ENCODE measurements at places on chromosomes 4 and X. TPM values are rescaled to one million over a fixed set of nuclear protein-coding genes. Genes with fewer than 3 reads are reported as not detected.

Gene ARHGAP36
- total RNA-seq = not detected

Gene TREX2
- total RNA-seq = 1.1 TPM

Gene NPY2R
- total RNA-seq = not detected

Gene BST1
- 0.12 TPM for total RNA-seq

Gene HERC6
- 5.3 TPM for total RNA-seq

Gene ANAPC10
- total RNA-seq = 26.7 TPM

Gene CT45A10
- total RNA-seq = not detected

Gene ANOS1
- total RNA-seq = not detected

Gene PAGE1
- total RNA-seq = not detected

Gene TSPAN6
- not detected for total RNA-seq

GRCh38 chr4:7213807-7214206, 21.5 kb downstream of the SORCS2 start:
- DNase-seq = no peak

- DNase-seq = no peak
Measured at GRCh38 chr4:111930659-111931058, 214.6 kb upstream of the FAM241A start.

DNA sequence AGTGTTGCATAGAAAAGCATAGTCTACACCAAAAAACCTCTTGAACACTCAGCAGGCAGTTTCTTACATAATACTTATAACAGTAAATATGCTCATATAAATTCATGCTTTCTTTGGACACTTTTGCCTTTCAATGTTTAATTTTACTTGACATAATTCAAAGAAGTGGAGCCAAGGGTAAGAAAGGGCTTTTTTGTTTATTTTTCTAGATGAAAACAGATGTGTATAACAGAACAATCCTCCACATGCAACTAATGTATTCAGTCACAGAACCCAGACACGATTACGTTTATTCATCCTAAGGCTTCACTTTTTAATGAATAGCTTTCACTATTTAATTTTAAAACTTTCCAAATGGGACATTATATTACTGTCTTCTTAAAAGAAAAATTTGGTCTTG, 58.0 kb upstream of the PTPN13 start:
- no peak for DNase-seq

- no peak for DNase-seq
Measured at GRCh38 chr4:150682126-150682525, 100.2 kb downstream of the MAB21L2 start.

- DNase-seq = no peak
Measured at GRCh38 chr4:25549413-25549812, 106.2 kb upstream of the SLC34A2 start.

- DNase-seq = no peak
Measured at GRCh38 chr4:73664470-73664869, 44.2 kb upstream of the RASSF6 start.

GRCh38 chrX:136493011-136493410, 4.4 kb upstream of the HTATSF1 start:
- DNase-seq = no peak

- no peak for DNase-seq
Measured at GRCh38 chrX:124383354-124383753, 37.0 kb downstream of the SH2D1A start.

DNA sequence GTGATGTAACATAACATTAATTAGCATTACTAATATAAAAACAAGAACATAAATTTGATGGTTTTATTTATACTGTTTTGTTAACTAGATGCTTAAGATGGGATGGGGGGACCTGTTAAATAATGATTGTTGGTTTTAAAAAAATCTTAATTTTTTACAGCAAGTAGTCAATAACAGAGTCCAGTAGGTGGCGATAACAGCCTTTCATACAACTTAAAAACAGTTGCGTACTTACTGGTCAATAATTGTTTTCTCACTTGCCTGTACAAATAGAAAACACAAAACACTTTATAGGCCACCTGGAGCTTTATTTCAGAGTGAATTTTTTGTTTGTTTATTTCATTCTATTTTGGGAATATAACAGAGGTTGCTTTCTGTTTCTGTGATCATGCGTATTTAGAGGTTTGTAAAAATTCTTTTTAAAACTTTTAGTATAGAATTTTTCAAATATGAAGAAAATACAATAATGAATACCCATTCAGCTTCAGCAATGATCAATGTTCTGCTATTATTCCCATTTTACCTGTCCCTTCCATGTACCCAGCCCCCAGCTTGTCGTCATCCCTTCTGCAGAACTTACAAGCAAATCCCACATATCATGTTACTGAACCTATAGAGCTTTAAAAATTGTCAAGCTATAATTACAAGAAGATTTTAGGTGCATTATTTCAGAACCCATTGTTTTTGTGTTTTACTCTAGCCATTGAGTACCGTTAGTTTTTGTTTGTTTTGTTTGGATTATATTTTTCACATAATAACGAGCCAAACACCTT, 97.1 kb downstream of the MRPL1 start:
- DNase-seq = peak; percentile 61

DNA sequence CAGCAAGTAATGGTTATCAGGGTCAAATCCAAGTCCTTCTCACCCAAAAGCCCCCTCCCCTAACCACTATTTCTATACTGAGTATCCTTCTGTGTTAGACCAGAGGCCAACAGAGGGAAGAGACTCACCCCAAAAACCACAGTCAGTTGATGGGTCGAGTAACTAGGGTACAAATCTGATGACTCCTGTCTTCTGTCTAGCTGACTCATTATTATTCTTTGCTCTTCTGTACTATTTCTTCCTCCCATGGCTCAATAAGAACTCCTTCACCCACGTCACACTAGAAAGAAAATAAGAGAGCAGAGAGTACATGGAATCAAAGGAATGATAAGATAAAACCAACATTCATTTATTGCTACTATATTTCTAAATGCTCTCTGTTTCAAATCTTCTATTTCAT, 2.0 kb downstream of the RAB40A start:
- DNase-seq = no peak

DNA sequence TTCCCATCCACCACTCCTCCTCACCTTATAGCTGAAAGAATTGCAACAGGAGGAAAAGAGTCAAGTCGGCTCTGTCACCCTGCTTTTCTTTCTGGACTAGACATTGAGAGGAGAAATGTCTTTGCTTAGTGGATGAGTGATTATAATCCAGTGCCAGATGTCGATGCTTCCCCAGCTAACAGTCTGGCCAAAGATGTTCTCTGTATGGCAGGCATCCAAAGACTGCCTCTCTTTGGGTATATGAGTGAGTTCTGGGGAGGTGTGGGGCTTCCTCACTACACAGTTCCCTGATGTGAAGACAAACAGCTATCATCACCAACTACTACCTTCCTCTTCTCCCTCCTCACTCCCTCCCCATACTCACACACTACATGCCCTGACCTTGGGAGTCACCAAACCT, 90.9 kb downstream of the COMMD8 start:
- DNase-seq = no peak

DNA sequence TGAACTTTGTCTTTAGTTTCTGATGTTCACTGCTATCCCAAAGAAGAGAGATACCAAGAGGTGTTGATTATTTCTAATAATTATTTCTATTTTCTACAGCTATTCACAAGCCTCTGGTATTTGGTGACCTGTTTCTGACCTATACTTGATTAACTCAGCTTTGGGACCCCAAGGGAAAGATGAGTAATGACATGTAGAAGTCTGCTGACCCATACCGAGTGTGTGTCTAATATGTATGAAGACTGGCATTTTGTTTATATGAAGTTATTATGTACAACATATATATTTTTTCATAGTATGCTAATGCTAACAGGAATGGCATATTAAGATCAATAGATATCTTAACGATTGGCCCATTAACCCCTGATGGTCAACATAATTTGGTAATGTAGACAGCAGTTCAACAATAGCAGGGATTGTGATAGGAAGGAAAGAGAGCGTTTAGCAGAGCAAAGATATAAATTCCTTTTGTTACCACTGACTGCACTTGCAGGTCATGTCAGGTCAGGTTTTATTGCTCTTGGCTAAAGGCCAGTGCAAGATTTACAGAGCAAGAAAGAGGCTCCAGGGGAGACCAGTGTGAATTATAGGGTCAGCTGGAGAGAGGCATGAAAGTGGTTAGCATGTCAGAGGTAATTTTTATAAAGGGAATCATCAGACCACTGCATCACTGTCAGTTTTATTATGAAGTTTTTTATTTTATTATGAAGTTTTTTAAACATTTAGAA, 94.7 kb upstream of the DIPK2B start:
- no peak for DNase-seq

DNA sequence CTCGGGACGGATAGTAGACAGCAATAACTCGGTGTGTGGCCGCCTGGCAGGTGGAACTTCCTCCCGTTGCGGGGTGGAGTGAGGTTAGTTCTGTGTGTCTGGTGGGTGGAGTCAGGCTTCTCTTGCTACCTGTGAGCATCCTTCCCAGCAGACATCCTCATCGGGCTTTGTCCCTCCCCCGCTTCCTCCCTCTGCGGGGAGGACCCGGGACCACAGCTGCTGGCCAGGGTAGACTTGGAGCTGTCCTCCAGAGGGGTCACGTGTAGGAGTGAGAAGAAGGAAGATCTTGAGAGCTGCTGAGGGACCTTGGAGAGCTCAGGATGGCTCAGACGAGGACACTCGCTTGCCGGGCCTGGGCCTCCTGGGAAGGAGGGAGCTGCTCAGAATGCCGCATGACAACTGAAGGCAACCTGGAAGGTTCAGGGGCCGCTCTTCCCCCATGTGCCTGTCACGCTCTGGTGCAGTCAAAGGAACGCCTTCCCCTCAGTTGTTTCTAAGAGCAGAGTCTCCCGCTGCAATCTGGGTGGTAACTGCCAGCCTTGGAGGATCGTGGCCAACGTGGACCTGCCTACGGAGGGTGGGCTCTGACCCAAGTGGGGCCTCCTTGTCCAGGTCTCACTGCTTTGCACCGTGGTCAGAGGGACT, 5.7 kb upstream of the MSANTD1 start:
- DNase-seq = peak; percentile 73

- DNase-seq = peak; percentile 29
Measured at GRCh38 chr4:185592845-185593488, 57.7 kb upstream of the PDLIM3 start.

DNA sequence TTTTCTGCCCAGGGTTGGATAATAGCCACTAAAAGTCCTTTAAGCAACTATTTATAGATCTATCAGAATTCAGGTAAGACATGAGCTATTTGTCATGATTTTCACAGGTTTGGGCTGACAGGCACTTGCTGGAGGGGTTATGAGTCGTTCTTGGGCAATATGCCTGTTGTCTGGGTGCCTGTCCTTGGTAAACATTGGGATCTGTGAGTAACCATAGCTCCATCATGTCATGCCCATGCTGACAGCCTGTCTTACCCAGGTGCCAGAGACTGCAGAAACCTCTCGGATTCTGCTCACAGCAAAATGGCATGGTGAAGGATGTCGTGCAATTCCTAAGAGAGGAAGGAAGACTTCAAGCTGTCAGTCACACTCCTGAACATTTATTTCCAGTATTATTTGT, 116.0 kb upstream of the PUDP start:
- no peak for DNase-seq

- DNase-seq = no peak
Measured at GRCh38 chr4:165288639-165289422, 38.6 kb upstream of the MSMO1 start.

DNA sequence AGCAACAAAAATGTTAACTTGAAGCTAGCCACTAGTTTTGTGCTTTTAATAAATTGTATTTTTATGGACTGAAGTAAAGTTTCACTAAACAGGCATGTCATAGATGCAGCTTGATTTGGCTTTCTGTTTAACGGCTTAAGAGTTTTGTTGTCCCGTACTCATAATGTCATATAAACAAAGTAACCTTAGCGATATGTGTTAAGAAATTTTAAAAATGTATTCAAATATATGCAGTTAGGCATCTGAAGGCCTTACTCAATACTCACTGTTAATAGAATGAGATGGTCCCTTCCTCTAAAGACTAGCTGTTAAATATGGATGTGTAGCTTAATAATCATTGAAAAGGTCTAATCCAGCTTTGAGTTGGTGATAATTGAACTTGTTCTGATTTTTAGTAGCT, 1.0 kb upstream of the SCLT1 start:
- DNase-seq = no peak

- no peak for DNase-seq
Measured at GRCh38 chr4:184891816-184892397, 66.1 kb upstream of the ACSL1 start.

GRCh38 chr4:142307857-142308256, 538.2 kb downstream of the INPP4B start:
- peak; percentile 34 for DNase-seq

DNA sequence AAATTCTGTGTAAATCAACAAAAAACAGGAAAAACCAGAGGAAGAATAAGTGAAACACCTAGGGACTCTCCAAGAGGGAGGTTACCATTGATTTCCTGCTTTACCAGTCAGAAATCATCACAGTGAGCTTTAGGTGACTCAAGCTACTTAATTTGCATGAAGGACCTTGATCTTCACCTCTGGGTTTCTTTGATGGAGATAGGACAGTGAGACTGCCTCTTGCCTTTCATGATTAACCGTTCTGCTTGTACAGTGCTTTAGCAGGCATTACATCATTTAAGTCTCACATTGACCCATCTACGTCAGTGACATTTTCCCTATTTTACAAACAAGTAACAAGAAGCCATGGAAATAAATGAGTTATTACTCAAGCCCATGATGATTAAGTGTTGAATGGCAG, 3.4 kb upstream of the GK start:
- DNase-seq = peak; percentile 76

DNA sequence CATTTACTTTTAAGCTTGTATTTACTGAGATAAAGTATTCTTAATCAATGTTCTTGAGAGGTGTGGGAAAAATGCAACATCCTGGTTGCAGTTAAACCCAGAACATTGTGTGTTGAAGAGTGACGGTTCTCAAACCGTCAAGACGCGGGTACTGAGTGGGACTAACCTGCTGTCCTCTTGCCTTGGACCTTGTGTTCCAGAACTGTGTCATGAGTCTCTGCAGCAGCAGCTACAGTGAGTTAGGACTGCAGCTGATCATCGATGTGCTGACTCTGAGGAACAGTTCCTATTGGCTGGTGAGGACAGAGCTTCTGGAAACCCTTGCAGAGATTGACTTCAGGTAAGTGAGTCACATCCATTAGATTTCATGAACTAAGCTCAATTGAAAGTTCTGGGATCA, 59.7 kb downstream of the HTT start:
- DNase-seq = no peak
